ENCODE measurements at places on chromosomes 12 and 14. TPM values are rescaled to one million over a fixed set of nuclear protein-coding genes. Genes with fewer than 3 reads are reported as not detected.

SH2B3 gene
- 45.5 TPM for total RNA-seq

MUCL1 gene
- total RNA-seq = not detected

GRCh38 chr14:79920180-79920692 lies 291.1 kb downstream of the DIO2 start:
- no peak for DNase-seq
- H3K27me3 ChIP-seq = no peaks in the 10 kb centered on the region
- no peaks in the 10 kb centered on the region for H3K36me3 ChIP-seq
- H3K4me1 ChIP-seq = no peaks in the 10 kb centered on the region
- no peak overlapping the region for H3K4me3 ChIP-seq
- H3K27ac ChIP-seq = no peak overlapping the region

GRCh38 chr12:126944684-126945083 lies 1322.3 kb upstream of the TMEM132C start:
- DNase-seq = no peak
- no peaks in the 10 kb centered on the region for H3K36me3 ChIP-seq
- H3K27me3 ChIP-seq = no peaks in the 10 kb centered on the region
- H3K27ac ChIP-seq = no peak overlapping the region
- no peaks in the 10 kb centered on the region for H3K4me1 ChIP-seq

GRCh38 chr12:82507686-82508085 lies 149.4 kb downstream of the METTL25 start:
- H3K4me1 ChIP-seq = no peaks in the 10 kb centered on the region
- no peak overlapping the region for H3K4me3 ChIP-seq
- no peaks in the 10 kb centered on the region for H3K27me3 ChIP-seq
- H3K36me3 ChIP-seq = no peaks in the 10 kb centered on the region
- no peak overlapping the region for H3K27ac ChIP-seq

All from aorta (tissue), 5 donors.